Activated T-cell treated with anti-CD3 and anti-CD28 coated beads for 4 hours (primary cell): ENCODE measurements at places on chromosomes 3 and 15.
A peak's percentile ranks its signal among the peaks of the same experiment; 100 is the strongest.

GRCh38 chr3:143413372-143413771 lies 293.8 kb downstream of the CHST2 start:
- DNase-seq = no peak

GRCh38 chr15:34514251-34514670 lies 69.2 kb downstream of the GOLGA8B start:
- DNase-seq = no peak

DNA sequence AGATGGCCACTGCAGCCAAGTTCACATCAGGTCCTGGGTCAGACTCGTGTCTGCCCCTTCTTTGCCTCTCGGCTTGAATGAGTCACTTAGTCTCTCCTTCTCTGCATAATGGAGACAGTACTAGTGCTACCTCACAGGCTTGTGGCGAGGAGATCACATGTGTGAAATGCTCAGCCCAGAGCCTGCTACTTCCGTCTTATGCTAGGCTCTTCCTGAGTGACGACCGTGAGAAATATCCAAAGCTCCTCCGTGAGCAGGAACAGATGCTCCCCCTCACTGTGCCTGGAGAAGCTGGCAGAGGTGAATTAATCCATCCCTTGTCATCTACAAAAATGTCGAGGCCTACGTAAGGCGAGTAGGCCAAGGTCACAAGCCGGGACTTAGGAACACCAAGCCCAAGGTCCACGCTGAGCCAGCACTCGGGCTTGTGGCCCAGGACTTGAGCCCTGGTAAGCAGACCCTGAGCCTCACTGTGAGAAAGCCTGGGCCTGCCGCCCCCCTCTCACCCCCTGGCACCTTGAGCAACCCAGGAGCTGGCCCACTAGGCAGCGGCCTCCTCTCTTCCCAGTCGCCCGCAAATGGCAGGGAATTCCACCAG lies 17.9 kb downstream of the PAK6 start:
- no peak for DNase-seq

- DNase-seq = no peak
Observed at GRCh38 chr15:48965972-48966371, 2.3 kb upstream of the SHC4 start.

DNA sequence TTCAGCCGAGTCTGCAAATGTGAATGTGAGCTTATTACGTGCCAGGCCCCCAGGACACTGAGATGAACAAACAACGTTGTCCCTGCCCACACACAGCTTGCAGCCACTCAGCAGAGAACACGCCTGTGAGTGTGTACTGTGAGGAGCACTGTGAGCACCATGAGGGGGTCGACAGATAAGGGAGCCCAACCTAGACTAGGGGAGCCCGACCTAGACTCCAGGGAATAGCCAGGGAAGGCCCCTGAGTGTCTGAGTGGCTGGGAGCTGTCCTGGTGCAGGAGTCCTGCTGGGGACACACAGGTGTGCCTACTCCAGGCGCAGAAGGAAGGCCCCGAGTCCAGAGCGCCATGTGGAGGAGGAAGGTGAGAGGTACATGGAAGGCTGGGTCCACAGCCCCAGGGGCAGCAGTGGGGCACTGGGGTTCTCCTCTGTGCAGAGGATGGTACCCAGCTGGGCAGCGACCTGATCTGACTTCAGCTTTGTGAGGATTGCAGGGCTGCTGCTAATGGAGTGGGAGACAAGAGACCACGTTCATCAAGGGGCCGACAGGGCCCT lies 36.5 kb downstream of the MGLL start:
- no peak for DNase-seq

DNA sequence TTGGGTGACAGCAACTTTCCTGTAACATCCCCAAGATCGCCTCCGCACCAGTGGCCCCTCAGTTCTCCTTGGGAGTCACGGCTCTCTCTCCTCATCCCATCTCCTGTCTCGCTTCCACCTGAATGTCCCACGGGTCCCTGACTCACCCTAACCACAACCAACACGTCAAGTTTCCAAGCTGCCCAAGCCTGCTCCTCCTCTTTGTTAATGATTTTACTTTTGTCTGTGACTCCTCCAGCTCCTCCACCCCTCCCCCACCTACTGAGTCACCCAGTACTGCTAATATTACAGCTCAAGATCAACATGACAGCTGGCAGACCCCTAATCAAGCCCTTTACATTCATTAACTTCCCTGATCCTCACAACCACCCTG lies 39.3 kb downstream of the BDH1 start:
- peak; percentile 29 for DNase-seq

- DNase-seq = no peak
Observed at GRCh38 chr15:24823473-24823872, 131.3 kb upstream of the SNRPN start.

DNA sequence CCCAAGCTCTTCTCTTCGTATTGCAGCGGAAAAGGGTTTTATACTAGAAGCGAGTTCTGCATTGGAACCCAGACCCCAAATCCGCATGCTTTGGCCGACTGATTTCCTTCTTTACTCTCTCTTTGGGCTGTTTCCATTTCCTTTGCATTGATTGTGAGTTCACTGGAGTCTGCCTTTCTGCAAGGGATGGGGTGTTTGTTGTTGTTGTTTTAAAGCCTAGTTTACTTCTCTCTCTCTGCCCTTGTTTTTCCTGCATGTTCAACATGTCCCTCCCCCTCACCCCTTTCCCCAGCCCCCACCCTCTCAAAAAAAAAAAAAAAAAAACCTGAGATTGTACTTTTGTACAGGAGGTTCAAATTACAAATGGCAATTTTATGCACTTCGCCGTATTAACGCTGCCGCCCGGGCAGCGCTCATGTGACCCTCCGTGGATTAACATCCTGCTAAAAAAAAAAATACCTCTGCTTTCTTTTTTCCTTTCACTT lies 2.2 kb downstream of the NR2F2 start:
- DNase-seq = no peak

GRCh38 chr3:49666592-49666991 lies 7.6 kb upstream of the APEH start:
- DNase-seq = no peak

- DNase-seq = no peak
Observed at GRCh38 chr3:143928541-143929255, 42.9 kb upstream of the DIPK2A start.

DNA sequence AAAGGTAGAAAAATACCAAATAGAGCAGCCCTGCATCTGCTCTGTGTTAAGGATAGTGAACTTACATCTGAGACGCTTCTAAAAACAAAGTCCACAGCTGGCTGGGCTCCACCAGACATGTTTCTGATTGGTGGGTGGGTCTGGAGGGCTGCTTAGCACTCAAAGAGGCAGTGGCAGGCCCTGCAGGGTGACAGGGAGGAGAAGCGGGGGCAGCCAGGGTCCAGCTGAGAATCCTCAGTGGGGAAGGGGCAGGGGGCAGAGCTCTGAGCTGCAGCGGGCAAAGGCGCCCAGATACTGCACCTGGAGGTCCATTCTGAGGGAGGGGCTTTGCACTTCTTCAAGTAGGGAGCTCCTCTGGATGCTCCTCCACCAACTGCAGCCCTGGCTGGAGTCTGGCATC lies 28.1 kb downstream of the PRR23E start:
- no peak for DNase-seq

GRCh38 chr3:57091521-57092273 lies 31.2 kb downstream of the SPATA12 start:
- no peak for DNase-seq

DNA sequence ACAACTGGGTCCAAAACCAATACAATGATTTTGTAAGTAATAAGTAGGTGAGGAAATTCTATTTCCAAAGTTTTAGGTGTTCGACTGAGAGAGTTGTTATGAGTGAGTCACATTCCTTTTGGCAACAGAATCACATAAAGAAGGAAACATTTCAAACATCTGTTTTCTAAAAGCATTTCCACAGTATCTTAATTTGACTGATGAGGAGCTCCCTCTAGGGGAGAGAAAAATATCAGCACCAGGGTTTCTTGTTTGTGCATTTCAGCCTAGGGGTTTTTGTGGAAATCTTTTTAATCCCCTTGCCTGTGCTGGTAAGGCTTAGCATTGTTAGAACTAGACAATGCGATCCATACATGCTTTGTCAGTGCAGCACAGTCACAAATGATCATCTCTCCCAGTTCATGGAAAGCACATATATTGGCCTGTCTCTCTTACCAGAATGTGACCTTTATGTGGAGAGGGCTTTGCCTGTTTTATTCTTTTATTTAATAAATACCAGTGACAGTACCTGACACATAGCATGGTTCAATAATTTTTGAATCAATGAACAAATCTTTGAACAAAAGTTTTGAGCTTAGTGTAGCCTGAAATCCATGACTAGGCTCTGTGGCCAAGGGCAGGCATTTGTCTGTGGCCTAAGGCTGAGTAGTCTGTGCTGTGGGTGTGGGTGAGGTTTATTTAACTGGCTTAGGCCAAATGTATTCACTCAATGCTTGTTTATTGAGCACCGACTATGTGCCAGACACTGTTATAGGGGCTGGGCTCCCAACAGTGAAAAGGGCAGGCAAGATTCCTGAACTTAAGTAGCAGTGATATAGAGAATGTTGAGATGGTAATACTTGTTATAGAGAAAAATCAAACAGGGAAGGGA lies 21.1 kb upstream of the IQCF6 start:
- peak; percentile 24 for DNase-seq

- DNase-seq = no peak
Observed at GRCh38 chr3:31762888-31763351, 218.1 kb downstream of the OSBPL10 start.

- no peak for DNase-seq
Observed at GRCh38 chr15:54722342-54722986, 474.3 kb downstream of the RSL24D1 start.

DNA sequence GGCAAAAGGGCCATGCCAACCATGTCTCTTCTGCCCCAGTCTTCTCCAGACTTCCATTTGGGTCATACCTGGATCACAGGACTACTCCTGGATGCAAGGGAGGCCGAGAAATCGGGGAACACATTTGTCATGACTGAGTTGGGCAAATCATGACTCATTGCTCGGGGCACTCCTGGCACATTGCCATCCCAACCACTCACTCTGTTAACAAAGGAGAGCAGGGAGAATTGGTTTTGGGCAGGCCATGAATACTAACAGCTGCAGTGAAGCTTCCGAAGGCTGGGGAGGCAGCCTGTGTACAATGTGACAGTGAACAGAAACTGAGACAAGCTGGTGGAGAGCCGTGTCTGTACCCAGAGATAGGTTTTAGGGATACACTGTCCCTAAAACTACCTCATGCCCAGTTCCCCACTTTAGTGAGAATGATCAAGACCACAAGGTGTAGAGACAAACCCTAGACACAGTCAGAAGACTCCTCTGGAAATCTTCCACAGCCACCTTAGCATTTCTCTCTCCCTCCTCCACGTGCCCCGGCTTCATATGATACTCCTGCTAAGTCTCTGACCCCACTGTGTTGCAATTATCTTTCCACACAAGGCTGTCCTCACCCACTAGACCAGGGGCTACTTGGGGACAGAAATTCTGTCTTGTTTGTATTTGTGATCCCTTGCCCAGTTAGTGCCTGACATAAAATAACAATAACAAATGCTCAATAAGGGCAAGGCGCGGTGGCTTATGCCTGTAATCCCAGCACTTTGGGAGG lies 10.5 kb upstream of the BUB1B start:
- no peak for DNase-seq

- no peak for DNase-seq
Observed at GRCh38 chr15:40233727-40234577, 4.9 kb upstream of the PAK6 start.

GRCh38 chr3:124942613-124943012 lies 8.1 kb upstream of the MUC13 start:
- no peak for DNase-seq

- no peak for DNase-seq
Observed at GRCh38 chr3:126858401-126858800, 124.5 kb upstream of the PLXNA1 start.

DNA sequence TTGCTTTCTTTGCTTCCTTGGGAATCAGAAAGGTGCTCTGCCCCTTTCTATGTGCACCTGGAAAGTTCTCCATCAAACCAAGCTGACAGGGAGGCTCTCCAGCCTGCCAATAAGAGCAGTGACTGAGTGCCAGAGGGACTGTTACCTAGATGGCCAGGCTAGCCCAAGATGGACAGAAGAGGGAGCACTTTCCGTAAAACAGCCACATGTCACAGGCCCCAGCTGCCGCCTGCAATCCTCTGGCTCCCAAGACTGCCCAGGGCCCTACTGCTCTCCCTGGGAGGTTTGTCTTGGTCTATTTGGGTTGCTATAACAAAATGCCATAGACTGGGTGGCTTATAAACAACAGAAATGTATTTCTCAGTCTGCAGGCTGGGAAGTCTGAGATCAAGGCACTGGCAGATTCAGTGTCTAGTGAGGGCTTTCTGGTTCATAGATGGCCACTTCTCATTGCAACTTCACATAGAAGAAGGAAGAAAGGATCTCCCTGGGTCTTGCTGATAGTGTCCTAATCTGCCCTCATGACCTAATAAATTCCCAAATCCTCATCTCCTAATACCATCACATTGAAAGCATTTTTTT lies 72.3 kb downstream of the TAMM41 start:
- no peak for DNase-seq

DNA sequence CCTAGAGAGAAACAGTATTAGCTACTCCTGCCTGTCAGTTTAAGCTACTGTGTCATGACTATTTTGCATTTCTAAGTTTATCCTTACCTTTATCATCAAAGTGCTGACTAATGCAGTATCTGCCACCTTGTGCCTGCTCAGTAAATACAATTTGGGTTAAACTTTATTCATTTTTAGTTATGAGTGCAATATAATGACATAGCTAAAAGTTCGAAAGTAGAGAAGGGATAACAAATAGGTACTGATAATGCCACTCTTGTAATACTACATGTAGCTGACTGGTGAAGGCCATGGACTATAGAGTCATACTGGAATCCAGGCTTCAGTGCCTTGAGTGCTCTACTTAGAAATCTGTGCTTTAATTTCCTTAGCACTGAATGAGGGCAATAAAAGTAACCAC lies 480.8 kb upstream of the TPRG1 start:
- DNase-seq = no peak

DNA sequence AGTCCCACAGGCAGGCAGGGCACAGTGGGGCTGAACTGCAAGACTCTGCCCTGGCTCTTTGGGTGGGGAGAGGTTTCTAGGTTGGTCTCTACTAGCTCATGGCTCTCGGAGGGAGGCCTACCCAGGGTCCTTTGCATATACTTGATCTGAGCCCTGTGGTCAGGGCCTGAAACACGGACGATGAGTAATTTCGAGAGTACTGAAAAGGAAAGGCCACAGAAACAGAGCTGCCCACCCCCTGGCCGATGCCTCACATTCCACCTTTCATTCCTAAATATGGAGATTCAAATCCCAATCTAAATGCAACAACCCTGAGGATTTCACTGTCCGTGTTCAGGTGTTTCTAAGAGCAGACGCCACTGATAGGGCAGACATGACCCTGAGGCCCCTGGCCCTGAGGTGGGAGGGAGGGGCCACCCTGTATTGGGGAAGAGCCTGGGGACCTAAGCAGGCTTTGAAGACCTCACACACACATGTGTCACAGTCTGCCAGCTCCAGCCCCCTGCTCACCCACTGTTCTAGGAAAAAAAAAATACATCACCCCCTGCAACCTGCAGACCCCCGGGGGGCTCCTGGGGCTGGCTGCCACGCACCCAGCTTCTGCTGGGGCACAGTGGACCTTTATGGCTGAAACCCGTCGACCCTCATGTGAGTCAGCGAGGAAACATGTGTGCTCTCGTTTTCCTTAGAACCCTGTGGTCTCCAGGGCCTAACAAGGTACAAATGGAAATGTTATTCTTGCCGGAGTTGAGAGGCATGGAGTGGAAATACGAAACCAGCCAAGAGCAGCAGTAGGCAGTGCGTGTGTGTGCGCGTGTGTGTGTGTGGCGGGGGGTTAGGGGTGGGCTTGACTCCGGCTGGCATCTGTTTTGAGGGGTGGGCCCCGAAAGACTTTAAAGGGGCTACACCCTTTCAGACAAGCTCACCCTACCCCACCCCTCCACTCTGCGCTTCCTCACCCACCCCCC lies 112.7 kb downstream of the CHSY1 start:
- DNase-seq = no peak
